Right renal cortex interstitium (tissue), 3 donors: ENCODE measurements at places on chromosomes 7 and 10.

- no peak for DNase-seq
These were observed 52.4 kb upstream of the DLX6 start for GRCh38 chr7:96952974-96953391.

DNA sequence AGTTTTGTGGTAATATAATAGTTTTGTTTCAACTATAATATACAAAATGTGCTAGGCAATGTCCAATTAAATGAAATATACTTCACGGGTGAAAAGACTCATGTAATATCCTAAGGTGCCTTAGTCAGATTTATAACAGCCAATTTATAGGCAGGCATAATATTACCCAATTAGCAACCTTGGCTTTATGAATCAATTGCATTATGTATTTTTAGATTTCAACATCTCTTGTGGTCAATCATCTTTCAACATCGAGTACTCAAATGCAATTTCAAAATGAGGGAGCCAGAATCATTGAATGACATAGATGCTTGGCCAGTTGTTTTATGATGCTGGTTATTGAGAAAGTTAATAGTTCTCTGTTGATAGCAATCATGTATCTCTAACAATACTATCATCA lies 110.3 kb upstream of the SP8 start:
- no peak for DNase-seq

DNA sequence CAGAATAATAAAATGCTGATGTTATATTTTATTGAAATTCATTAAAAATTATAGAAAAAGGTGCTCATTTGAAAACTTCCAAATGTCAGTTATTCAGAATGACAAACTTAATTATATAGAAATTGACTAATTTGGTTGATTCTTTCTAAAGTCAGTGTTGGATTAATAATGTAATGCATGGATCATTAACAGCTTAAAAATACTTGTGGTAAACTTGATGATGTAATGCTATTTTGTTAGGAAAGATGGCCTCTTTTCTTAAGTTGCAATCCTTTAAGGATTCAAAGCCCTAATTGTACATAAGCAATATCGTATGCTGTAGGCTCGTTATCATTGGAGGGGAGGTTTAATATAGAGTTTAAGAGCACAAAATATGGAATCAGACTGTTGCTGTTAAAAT lies 141.2 kb downstream of the ZEB1 start:
- no peak for DNase-seq

GRCh38 chr10:48614481-48615390 lies 9.9 kb upstream of the ARHGAP22 start:
- no peak for DNase-seq

GRCh38 chr7:133054162-133054840 lies 27.6 kb downstream of the CHCHD3 start:
- DNase-seq: no peak

DNA sequence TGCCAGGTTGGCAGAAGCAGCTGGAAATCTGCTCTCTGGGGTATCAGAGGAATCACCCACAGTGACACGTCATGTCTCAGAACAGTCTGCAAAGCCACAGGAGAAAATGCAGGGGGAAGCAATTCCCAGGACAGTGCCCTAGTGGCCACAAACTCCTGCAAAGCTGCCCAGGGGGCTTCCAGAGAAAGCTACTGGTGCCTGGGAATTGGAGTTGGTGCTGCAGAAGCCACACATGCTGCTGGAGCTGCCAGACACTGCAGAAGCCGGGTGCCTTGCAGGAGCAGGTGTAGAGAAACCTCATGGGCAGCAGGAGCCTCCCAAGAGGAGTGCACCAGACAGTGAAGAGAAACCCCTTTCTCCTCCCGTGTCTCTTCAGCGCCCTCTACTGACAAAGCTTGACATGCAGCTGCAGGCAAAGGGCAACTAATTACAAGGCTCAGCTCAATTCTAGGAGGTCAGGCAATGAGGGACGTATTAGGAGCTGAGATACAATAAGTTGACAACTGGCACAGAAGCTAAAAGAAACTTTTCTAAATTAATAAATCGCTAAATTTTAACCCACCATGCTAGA lies 30.2 kb upstream of the NUB1 start:
- DNase-seq: no peak

- DNase-seq: no peak
These were observed 167.0 kb upstream of the KLF6 start for GRCh38 chr10:3951993-3952392.

GRCh38 chr10:131141645-131142516 lies 169.6 kb downstream of the TCERG1L start:
- DNase-seq: no peak

GRCh38 chr7:38211940-38212339 lies 33.9 kb downstream of the STARD3NL start:
- no peak for DNase-seq

- no peak for DNase-seq
These were observed 39.9 kb upstream of the HDAC9 start for GRCh38 chr7:18455606-18456005.

GRCh38 chr7:117982071-117983055 lies 109.1 kb upstream of the CTTNBP2 start:
- DNase-seq: no peak

- DNase-seq: no peak
These were observed 1.2 kb upstream of the WNT2 start for GRCh38 chr7:117323851-117324711.

DNA sequence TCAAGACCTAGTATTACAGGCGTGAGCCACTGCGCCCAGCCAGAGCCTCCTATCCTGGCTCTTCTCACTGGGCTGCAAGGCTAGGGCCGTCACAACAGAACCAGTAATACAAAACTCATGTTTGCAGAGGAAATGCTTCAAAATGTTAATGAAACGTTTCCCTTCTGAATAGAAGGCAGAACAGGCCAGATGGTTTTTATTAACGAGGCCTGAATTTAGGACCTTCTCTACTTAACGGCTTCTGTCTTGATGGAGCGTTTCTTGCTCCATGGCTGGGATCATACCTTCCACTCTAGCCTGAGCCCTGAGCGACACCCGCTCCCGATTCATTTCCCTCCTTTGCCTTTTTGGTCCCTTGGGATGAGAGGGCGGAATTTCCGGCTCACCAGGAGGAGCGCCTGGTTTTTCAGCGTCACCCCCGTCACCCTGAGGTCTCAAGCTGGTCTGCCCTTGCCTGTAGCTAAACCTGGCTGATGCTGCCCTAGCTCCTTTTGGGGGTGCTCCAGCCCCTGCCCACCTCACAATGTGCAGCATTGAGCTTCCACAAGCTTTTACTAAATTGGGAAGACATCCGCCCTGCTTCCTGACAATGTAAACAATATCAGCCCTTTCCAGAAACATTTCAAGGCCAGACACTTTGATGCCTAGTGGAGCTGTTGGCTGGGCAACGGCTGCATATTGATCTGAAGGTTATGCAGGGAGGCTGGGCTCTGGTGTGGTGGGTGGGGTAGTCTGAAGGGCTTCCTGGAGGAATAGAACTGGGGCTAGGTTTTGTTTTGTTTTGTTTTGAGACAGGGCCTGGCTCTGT lies 5.2 kb downstream of the CLIP2 start:
- no peak for DNase-seq

DNA sequence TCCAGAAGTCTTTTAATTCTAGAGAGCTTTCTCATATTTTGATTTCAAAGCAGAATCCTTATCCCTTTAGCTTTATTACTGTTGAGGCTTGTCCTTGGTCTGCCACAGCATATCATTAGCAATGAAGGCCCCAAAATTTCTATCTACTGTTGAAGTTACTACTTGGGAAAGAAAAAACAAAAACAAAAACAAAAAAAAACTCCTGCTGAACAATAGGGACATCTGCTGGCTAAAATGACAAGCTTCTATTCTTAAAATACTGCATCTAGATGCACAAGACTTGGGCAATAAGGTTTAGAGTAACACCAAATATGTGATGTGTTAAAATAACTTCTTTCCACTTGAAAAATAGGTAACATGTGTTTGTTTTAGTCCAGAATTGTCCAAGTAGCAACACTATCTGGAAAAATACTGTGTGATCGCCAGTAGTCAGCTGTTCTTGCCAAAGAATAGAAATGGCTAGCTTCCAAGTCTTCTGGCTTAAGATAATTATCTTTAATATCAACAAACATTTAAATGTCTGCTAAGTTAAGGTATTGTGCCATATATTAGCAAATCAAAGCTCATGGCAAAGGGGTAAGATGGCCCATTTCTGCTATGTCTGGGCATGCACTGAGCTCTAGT lies 3.8 kb upstream of the DMTF1 start:
- DNase-seq: no peak

DNA sequence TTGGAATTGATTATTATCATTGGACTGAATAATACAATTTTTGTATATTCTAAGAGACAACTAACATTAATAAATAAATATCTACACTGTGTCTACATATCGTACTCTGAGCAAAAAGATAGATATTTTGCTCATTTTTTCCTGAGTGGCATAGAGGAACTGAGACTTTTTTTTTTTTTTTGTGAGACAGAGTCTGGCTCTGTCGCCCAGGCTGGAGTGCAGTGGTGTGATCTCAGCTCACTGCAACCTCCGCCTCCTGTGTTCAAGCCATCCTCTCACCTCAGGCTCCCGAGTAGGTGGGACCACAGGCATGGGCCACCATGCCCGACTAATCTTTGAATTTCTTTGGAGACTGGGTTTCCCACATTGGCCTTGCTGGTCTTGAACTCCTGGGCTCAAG lies 14.0 kb downstream of the KMT2E start:
- DNase-seq: no peak

GRCh38 chr7:48067475-48067874 lies 21.6 kb upstream of the UPP1 start:
- no peak for DNase-seq

DNA sequence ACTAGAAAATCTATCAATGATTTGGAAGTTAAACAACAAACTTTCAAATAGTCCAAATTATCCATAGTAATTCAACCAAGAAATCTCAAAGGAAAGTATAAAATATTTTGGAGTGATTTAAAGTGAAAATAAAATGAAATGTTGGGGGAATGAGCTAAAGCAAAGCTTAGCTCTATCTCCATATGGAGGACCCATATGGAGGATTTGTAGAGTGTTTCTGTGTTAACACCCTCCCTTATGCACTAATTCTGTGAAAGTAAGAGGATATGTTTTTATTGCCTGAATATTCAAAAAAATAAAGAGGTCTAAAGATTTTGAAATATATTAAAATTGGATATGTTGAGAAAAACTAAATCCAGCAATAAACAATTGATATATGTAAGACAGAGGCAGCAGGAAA lies 31.6 kb downstream of the CDC14C start:
- DNase-seq: no peak

DNA sequence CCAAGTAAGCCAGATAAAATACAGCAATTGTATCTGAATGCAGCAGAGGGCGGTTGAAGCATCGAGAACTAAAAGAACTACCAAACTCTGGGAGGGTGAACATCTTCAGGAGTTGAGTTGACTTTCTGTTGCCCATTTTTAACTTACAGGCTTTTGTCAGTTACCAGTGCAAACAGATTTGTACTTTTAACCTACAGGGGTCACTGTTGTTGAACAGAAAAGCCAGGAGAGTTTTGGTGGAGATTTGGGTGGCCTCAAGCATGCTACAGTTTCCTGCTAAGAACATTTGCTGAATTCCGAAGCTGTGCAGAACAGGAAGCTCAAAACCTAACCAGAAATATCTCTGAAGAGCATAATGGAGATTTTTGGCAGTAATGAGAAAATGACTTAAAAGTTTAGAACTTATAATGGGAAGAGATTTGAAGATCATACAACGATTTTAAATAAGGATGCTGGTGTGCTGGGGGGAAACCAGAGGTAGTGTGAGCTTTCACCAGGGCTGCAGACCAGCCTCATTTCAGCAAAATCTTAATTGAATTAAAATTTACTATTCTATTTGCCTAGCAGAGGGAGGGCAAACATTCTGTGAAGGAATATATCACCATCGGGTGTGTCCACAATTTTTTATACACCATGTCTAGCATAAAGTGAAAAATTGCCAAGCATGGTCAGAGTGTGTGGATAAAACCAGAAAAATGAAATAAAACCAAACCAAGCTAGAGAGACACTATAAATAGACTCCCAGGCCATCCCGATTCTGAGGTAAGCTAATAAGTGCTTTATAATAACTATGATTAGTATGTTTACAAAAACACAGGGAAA lies 208.6 kb upstream of the CCDC6 start:
- DNase-seq: no peak

DNA sequence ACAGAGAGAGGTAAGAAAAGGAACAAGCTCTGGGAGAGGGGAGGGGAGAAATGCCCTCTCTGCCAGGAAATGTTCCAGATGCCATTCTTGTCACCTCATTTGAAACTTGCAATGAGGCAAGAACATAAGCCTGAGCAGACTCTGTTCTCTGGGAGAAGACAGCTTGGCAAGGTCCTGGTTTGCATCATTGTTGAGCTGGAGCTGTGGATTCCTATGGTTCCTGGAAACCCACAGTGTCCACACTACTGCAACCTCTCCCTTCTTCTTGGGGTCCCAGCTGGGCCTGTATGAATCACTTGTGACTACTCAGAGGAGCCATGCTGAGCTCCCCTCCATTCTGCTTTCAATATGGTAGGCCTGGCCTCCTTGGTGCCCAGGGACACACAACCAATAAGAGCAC lies 60.8 kb upstream of the HECTD2 start:
- DNase-seq: no peak
